ENCODE measurements at places on chromosomes 7 and 10.

DNA sequence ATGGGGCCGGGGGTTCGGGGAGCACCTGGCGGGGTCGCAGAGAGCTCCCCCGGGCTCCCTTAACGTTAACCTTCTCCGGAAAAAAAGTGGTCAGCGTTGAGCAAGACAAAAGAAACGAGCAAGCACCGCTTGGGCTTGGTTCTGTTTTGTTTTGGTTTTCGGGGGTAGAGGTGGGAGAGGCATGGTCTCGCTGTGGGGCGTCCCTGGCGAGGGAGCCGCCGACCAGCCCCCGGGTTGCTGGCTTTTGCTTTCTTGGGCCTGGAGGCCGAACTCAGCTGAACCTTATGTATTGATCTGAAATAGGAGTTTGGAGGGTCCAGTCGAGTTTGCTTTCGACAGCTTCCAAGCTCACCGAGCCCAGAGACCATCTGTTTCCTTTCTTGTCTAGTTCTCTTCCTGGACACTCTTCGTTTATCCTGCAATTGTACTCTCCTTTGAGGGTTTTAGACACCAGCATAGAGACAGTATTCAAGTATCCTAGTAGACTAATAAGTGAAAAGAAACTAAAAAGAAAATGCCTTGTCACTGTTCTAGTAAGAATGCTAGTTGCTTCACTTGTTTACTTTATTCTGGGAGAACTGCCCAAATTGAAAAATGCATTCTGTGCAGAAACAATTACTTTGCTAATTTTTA, 980 bp downstream of the FHIP2A start:
- DNase-seq: peak; percentile 35

- no peak for DNase-seq
Measured at GRCh38 chr7:130884437-130885417, 150.7 kb upstream of the KLF14 start.

- no peak for DNase-seq
Measured at GRCh38 chr7:149397470-149398043, 63.3 kb downstream of the ZNF777 start.

- DNase-seq: no peak
Measured at GRCh38 chr7:105096306-105096705, 82.3 kb downstream of the KMT2E start.

- no peak for DNase-seq
Measured at GRCh38 chr10:72385724-72386123, 31.0 kb upstream of the DNAJB12 start.

- no peak for DNase-seq
Measured at GRCh38 chr7:95264363-95264891, 59.9 kb downstream of the PON1 start.

- DNase-seq: no peak
Measured at GRCh38 chr7:37089972-37090371, 358.7 kb downstream of the ELMO1 start.

- DNase-seq: no peak
Measured at GRCh38 chr10:70915806-70916205, 27.4 kb upstream of the PCBD1 start.

DNA sequence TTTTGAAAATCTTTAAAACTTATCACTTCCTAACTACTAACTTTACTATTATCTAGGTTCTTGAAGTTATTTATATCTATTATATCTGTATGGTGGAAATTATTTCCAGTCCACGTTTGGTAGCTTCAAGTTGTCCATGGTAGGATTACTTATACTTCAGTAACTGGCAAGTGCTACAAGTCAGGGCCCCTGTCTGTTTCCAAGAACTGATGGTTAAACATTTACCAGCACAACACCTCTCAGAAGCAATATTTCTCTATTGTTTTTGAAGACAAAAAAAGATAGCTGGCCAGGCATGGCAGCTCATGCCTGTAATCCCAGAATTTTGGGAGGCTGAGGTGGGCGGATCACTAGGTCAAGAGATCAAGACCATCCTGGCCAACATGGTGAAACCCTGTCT, 240.4 kb upstream of the RHOBTB1 start:
- no peak for DNase-seq

- no peak for DNase-seq
Measured at GRCh38 chr10:1977461-1977860, 240.1 kb upstream of the ADARB2 start.

GRCh38 chr7:101781439-101781838, 36.0 kb upstream of the CUX1 start:
- DNase-seq: no peak

GRCh38 chr10:33913194-33913593, 578.7 kb upstream of the NRP1 start:
- no peak for DNase-seq

GRCh38 chr10:20809631-20810030, 87.5 kb downstream of the NEBL start:
- no peak for DNase-seq

DNA sequence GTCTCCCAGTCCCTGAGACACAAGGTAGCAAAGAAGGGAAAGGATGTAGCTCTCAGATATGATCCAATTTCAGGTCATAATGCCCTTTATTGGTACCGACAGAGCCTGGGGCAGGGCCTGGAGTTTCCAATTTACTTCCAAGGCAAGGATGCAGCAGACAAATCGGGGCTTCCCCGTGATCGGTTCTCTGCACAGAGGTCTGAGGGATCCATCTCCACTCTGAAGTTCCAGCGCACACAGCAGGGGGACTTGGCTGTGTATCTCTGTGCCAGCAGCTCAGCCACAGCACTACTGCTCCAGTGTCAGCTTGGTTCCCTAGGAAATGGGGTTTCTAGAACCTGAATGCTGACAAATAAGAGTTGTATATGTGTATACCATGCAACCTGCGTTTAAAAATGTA, 74.6 kb upstream of the PRSS58 start:
- DNase-seq: no peak

- DNase-seq: no peak
Measured at GRCh38 chr10:102455893-102456471, 4.6 kb upstream of the C10orf95 start.

DNA sequence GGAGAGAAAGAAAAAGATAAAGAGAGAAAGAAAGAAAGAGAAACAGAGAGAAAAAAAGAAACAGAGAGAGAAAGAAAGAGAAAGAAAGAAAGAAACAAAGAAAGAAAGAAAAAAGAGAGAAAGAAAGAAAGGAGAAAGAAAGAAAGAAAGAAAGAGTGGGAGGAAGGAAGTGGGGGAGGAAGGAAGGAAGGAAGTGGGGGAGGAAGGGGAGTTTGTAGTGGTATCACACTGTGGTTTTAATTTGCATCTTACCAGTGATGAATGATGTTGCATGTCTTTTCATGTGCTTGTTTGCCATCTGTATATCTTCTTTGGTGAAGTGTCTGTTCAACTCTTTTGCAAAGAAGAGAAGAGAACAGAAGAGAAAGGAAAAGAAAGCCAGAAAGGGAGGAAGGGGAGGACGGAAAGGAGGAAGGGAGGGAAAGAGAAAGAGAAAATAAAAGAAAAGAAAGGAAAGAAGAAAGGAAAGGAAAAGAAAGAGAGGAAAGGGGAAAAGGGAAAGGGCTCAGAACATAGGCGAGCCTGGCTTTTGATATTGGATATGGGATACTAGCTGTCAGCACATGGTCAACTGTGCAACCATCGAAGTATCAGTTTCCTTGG, 79.2 kb upstream of the FRMD4A start:
- no peak for DNase-seq

GRCh38 chr10:37854626-37855025, 2.8 kb downstream of the ZNF248 start:
- no peak for DNase-seq

- DNase-seq: no peak
Measured at GRCh38 chr7:155921804-155922066, 109.5 kb upstream of the SHH start.

- DNase-seq: no peak
Measured at GRCh38 chr7:95609277-95609971, 13.1 kb upstream of the PDK4 start.

DNA sequence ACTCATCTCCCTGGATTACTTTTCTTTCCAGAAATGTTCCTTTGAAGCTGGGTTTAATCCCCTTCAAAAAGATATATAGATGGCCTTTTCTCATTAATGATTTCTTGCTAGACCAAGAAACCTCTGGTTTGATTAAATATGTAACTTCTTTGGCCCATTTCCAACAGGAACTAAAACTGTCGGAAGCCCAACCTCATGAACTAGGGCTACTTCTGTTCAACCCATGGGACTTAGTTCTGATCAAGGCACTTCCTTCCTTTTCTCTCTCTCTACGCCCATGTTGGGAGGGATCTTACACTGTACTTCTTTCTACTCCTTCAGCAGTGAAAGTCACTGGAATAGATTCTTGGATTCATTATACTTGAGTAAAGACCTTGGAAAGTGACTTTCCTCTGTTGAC, 83.6 kb downstream of the TMEM106B start:
- no peak for DNase-seq

DNA sequence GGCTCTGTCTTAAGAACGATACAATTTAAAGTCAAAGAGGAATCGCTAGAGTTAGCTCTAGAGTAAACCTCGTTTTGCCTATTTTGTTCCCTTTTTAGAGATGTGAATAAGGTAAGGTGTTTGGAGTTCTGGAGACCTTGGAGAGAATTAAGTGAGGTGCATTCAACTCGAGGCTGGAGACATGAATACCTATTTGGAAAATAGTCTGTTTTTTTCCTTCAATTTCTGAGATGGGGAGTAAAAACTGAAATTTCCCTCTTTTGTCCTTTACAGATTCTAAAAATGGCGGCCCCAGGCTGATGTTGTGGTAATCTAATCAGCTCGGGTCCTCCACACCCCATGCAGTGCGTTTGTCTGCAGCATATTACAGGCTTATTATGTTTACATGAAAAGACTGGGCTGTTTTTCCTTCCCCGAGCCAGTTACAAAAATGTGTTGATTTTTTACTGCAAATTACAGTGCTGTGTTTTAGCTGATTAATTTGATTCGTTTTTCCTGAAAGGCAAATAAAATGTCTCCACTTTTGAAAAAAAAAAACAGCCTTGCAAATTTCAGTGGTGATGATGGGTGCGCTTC, 1.5 kb downstream of the KMT2E start:
- DNase-seq: no peak

DNA sequence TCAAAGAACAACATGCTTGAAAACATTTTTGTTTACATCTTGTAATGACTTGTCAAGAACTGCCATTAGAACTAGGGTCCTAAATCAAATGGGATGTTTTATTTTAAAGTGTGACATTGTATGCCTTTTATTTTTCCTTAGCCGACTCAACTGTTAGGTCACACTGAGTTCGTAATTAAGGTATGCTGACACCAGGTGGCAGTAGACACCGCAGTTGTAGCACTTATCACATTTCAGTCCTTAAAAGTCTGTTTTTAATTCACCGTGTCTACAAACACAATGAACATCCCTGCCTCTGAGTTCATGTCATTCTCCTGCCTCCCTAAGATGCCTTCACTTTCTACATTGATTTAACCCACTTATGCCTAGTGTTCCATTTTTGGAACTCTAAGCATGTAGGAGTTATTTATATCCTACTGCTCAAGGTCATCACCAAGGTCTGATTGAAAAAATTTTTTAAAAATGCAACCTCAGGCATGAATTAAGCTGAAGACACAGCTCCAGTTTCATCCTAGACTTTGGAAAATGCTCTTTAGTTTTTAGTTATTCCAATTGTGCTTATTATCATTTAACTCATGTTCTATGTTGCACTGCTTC, 186.1 kb downstream of the BMPER start:
- no peak for DNase-seq

DNA sequence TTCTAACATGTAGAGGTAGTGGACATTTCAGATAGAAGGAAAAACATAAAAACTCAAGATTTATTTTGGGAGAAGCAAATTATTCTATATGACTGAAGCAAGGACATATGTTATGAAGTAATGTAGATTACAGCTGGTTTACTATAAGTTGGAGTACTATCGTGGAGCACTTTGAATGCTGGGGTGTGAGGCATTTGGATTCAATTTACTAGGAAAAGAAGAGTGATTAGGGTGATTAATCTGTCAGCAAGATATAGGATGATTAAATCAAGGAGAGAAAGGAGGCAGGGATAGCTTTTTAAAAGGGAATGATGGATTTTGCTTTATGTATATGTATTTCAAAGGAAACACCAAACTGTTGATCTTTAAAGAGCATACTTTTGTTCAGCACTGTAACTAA, 318.4 kb upstream of the KAT6B start:
- no peak for DNase-seq

DNA sequence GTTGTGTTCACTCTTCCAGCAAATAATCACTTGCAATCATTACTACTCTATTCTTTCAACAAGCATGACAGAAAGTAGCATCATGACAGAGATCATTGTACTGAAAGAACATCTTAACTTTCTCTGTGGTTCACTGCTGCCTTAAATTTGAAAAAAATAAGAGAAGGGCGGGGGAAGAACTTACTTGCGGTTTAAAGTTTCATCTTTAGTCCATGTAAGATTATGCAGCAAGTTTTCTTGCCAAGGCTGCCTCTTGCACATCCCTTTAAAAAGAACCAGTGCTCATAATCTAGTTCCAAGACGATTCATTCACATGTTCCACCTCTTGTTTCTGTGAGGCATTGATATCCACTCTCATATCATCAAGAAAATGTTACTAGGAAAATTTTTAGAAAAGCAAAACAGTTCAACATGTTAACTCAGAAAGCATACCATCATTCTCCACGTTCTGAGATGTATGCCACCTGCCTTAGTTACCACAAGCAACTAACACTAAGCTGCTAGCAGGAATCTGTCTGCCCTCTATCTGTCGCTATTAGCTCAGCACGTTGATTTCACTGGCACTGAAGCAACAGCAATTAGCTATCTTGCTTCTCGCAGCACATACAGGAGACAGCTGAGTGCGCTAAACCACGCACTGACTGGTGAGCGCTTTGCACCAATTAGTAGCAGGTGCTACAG, at the start of gene PCDH15:
TSS of gene PCDH15 (minus strand) at position 491 of the 681 bp plus-strand sequence. CDS start 136,969 bp downstream, outside the sequence.
- no peak for DNase-seq

GRCh38 chr7:154783281-154783909, 219.5 kb downstream of the PAXIP1 start:
- no peak for DNase-seq

Data from activated CD8-positive, alpha-beta memory T cell treated with anti-CD3 and anti-CD28 coated beads, Interleukin-2, amount 50 U/mL, for 4 hours (primary cell).